ENCODE measurements at places on chromosomes 3 and 15.

DNA sequence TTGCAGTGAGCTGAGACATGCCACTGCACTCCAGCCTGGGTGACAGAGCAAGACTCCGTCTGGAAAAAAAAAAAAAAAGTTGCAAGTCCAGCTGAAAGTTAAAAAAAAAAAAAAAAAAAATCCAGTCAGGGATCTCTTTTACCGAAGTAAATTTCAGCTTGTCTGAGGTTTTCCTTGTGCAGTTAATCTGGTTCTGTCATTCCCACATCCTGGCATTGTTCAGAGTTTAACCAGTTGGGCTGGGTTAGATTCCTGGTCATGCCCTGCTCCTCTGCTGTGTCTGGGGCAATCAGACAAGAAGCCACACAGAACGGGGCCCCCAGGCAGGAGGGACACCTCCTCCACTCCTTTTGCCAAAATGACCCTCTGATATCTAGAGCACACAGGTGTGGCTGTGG, 84.1 kb upstream of the KLHL25 start:
- DNase-seq: no peak

- DNase-seq: no peak
Measured at GRCh38 chr15:65072027-65072426, 4.2 kb upstream of the RASL12 start.

- DNase-seq: no peak
Measured at GRCh38 chr3:12049675-12050074, 45.5 kb downstream of the SYN2 start.

GRCh38 chr3:66253790-66254620, 33.2 kb downstream of the SLC25A26 start:
- DNase-seq: no peak

- DNase-seq: no peak
Measured at GRCh38 chr3:112357930-112358780, 25.2 kb downstream of the CD200 start.

- DNase-seq: no peak
Measured at GRCh38 chr3:127407026-127407939, 119.4 kb upstream of the PRR20G start.

GRCh38 chr3:72145506-72146380, 360.8 kb upstream of the PROK2 start:
- no peak for DNase-seq

DNA sequence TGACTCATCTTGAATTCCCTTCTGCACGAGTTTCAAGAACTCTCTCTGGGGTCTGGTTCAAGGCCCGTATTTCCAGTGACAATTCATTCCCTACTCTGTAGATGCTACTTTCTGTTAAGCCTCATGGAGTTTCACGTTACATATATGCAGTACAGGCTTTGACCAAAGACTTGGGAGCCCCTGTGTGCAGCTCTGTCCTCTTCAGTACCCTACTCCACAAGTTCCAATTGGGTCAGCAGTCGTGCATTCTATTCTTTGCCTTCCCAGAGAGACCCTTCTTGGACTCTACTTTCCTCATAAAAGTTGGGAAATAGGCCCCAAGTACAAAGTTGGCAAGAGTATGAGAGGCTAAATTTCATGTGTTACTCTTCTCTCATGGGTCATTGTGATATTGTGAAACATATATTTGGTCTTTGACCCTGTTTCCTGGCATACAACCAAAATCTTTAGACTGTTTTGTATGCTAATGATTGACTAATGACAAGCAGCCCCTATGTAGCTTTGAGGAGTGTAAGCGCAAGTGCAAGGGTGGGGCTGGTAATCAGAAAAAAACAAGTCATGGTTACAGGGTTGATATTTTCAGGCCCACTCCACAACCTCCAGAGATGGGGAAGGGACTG, 15.0 kb upstream of the CCDC50 start:
- DNase-seq: no peak

Data from activated CD8-positive, alpha-beta memory T cell treated with anti-CD3 and anti-CD28 coated beads for 1 hour (primary cell).